Glutamatergic neuron (in vitro differentiated cells): ENCODE measurements at places on chromosomes 16 and 17.

- no peak for DNase-seq
Measured at GRCh38 chr16:1309888-1310831, 724 bp downstream of the UBE2I start.

GRCh38 chr16:10693889-10694288 lies 841 bp downstream of the TEKT5 start:
- DNase-seq = no peak

- DNase-seq = no peak
Measured at GRCh38 chr16:64470916-64471315, 650.9 kb downstream of the CDH11 start.

GRCh38 chr17:55350825-55351205 lies 70.8 kb downstream of the MMD start:
- DNase-seq = no peak

GRCh38 chr17:81171941-81172340 lies 5.9 kb upstream of the AATK start:
- no peak for DNase-seq

DNA sequence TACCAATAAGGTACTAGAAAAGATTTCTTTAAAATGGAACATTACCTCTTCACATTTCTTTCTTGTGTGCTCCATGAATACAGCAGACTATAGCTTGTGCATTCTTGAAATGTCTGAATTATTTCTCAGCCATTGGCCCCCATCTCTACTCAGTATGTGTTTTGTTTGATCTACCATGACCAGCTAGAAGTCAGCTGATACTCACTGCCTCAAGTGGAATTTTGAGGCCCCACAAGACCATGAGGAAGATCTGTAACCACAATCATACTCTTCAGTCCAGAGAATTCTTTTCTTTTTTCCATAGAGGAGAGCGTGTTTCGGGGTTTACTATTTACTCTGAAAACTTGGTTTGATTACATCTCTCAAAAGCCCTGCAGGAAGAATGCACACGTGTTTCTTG lies 319.1 kb downstream of the TOX3 start:
- DNase-seq = no peak

DNA sequence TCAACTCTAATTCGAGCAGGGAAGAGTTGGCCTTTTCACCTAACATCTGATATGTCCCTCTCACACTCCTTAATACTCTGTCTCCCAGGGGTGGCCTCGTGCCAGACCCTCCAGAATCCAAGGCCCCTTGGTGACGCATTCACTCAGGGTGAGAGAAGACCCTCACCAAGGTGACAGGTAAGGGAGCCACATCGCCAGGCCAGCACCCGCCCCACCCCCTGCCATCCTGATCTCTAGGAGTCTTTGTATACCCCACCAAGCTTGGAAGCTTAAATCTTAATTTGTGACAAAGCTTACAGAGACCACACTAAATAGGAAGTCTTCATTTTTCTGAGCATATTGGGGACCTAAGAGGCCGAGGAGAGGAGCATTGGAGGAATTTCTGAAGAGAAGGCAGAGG lies 286.1 kb downstream of the IRF8 start:
- no peak for DNase-seq

GRCh38 chr16:30697264-30698138 lies 1.5 kb upstream of the SRCAP start:
- DNase-seq = no peak

GRCh38 chr17:68169840-68170239 lies 78.0 kb upstream of the AMZ2 start:
- no peak for DNase-seq

DNA sequence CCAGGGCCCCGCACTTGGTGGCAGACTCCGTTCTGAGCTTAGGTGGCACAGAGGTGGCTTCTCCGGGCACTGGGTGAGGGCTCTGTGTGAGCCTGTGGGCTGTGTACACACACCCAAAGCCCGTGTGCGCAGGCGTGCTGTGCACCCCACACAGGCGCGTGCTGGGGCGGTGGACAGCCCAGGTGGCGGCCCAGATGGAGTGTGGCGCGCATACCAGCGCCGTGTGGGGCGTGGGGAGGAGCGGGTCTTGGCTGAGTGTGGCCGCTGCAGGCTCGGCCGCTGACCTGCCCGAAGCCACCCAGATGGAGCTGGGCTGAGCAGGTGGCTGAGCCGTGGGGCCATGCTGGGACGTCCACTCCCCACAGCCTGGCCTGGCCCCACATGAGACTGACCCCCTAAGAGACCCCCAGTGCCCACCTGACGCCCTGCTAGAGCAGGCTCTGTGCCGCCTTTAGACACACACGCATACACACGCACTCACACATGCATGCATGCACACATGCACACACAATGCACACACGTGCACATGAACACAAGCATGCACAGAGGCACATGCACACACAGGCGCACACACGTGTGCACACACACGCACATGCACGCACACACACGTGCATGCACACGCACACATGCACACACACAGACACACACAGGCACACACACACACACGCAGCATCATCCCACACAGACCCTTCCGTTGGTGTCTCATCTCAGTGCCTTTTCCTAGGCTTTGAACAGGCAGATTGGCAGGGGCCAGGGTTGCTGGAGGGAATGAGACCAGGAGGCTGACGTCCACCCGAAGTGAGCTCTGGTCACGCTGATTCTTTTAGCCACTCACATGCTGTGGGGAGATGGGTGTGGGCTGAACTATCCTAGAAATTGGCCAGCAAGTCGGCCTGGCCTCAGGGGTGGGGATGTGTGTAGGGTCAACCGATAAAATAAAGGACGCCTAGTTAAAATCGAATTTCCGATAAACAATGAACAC lies 2.1 kb downstream of the PRR35 start:
- DNase-seq = no peak

DNA sequence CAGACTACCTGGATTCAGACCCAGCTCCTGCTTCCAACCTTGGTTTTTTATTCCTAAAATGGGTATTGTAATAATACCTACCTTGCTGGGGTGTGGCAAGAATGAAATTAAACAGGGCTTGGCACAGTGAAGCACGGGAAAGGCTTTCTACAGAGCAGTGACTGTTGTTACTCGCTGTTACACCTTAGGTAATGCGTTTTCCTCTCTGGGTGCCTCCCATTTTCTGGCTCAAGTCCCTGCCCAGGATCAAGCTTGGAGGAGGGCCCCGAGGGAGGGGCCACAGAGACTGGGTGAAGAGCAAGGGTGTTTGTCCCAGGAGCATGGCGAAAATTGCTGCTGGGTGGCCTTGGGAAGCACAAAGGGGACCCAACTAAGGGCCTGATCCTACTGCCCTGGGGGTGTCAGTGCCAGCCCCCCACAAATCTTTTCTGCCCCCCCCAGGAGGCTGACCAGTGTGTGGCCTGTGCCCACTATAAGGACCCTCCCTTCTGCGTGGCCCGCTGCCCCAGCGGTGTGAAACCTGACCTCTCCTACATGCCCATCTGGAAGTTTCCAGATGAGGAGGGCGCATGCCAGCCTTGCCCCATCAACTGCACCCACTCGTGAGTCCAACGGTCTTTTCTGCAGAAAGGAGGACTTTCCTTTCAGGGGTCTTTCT lies 13.3 kb downstream of the MIEN1 start:
- DNase-seq = no peak

DNA sequence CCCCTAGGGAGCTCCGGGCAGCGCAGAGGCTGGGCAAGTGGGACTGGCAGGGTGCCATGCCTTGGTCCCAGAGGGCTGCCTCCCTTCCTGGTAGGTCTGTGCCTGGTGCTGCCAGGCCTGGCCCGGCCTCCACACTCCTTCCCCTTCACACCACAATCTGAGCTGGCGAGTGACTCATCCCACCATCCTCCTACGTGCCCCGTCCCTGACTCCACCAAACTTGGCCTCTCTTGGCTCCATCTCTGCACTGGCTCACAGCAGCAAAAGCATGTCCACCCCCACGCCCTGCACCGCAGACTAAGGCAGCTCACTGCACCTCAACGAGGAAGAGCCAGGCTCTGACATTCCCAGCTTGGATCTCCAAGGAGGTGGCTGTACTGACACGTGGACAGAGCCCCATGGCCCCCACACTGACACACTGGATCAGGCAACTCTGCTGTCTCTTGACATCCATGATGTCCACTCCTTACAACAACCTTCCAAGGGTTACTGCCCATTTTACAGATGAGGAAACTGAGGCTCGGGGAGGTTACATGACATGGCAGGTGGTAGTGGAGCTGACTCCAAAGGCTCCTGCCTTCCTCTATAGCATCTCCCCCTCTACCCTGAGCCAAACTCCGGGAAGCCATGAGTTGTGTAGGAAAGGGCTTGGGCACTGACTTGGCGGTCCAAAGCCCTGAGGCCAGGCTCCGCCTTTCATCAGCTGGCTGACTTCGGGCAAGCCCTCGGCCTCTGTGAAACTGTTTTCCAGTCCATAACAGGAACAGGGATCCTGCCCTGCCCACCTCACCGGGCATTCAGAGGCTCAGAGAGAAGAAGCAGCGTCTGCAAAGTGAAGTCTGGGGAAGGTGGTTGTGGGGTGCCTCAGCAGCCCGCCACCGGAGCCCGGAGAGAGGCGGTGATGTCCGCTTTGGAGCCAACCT lies 20.1 kb upstream of the KRT19 start:
- no peak for DNase-seq

GRCh38 chr16:53445534-53445933 lies 11.3 kb downstream of the RBL2 start:
- DNase-seq = no peak

DNA sequence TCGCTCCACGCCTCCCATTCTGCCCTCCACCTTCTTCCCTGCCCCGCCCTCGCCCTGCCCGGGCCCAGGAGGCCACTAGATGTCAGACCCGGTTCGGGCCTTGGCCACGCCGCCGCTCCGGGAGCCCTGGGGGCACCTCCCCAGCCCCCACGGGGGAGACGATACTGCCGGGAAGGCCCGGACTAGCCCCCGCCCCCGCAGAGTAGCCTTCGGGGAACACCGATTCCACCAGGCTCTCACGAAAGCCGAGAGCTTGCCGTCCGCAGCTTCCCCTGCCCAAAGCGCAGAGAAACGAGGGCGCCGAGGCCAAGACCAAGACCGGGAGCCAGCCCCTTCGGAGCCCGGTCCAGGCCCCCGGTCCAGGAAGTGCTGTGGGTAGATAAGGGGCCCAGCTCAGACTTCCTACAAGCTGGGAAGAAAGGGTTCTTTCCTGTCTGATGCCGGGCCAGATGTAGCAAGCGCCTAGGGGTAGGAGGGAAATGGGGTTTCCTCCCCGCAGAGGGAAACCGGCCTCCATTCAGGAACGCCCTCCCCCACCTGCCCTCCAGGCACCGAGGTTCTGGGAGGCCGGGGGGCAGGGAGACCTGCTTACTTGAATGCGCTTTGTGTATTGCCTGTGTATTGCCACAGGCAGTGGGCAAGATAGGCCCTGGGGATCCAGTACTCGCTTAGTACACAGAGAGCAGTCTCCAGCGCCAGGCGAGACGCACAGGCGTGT lies 806 bp upstream of the CYB561 start:
- peak; percentile 59 for DNase-seq

DNA sequence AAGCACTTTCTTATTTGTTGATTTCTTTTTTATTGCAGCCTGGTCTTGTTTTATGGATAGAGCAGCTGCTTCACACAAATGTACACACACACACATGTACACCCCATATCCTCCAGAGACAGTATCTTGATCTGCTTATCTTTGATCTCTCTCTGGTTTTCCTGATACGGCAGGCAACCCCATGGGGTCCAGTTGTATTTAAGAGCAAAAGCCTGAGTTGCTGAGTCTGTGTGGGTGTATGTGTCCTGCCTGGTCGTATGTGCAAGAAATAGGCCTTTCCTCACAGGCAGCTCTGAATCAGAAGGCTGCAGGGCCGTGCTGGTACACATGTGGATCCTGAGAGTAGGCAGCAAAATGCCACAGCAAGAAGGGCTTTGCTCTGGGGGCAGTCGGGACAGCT lies 14.6 kb upstream of the LGALS9 start:
- no peak for DNase-seq

- no peak for DNase-seq
Measured at GRCh38 chr16:28027055-28027454, 36.5 kb downstream of the GSG1L start.

DNA sequence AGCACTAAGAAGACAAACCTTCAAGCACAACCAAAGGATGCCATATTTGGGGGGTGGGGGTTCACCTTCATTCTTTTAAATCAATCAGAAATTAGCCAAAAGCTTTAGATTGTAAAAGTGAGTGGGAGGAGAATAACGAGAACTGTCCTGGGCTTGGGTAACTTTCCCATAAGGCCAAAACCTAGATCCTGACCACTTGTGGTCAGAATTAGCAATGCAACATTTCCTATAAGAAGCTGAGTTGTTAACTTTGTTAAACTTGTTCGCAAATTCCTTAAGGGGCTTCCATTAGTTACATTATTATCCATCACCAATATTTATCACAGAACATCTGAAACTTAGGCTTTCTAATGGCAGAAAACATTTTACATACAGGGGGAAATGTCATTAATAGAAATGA lies 25.1 kb downstream of the STAT5B start:
- DNase-seq = no peak

- DNase-seq = no peak
Measured at GRCh38 chr16:65828296-65828695, 538.2 kb upstream of the CDH5 start.

- no peak for DNase-seq
Measured at GRCh38 chr16:26267641-26268040, 575.9 kb downstream of the HS3ST4 start.

DNA sequence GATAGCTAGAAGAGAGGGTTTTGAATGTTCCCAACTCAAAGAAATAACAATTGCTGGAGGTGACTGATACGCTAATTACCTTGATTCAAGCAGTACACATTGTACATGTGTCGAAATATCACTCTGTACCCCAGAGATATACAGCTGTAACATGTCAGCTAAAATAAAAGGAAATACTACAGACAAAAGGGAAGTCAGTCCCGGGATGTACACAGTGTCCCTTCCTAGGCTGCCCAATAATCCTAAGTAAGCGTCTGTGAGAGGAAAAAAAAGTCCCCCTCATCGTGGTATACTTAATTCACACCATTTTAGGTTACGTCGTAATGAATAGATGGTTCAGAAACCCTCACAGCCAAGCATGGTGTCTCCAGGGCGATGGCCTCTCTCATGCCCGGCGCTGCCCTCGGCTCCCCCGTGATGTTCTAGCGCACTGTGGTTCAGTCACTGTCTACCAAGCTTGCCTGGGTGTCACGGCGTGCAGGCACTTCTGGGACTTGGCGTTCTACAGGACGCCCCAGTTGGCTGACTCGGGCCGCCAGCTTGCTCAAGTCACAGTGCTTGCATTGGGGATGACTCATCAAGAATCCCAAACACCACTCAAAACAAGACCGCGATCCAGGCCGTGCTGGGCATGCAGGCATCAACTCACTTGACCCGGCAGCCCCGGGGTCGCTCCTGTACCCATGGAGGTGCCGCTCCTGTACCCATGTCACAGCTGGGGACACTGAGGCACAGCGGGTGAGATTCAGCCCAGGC lies 27.6 kb downstream of the CCDC40 start:
- DNase-seq = no peak

- DNase-seq = no peak
Measured at GRCh38 chr17:74713171-74713755, 540 bp upstream of the CD300LF start.
